ENCODE measurements at places on chromosomes 16 and 17. TPM values are rescaled to one million over a fixed set of nuclear protein-coding genes. Genes with fewer than 3 reads are reported as not detected.

The DPEP2 gene
- 8.9 TPM for total RNA-seq

The VMP1 gene
- 99.8 TPM for total RNA-seq

The OR3A2 gene
- not detected for total RNA-seq

The SAP30BP gene
- total RNA-seq = 36.8 TPM

The ZG16B gene
- total RNA-seq = not detected

The C16orf92 gene
- total RNA-seq = not detected

DNA sequence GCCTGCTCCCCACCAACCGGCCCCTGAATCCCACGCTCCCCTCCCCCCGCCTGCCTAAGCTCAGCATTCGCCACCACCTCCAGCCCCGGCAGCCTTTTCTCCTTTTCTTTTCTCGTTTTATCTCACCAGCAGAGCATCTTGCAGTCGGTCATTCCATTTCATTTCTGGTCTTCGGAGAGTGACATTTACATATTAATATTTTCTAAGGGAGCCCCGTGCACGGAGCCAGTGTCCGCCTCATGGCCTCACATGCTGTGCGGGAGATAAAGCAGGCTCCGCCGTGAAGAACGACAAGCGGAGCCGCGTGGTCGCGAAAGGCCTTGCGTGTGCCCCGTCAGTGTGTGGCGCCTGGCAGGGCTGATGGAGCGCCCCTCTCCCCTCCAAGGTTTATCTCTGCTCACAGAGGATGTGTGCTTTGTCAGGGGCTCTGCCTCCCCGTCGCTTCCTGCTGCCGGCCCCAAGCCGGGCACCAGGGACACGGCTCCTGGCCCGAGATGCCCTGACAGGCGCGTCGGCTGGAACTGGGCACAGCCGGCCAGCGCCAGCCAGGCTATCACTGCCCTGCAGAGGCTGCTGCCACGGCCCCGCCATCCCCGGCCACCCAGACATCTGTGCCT lies 95.5 kb upstream of the GSE1 start:
- no peak for DNase-seq

GRCh38 chr17:55441544-55441943 lies 19.9 kb upstream of the MMD start:
- DNase-seq = no peak

DNA sequence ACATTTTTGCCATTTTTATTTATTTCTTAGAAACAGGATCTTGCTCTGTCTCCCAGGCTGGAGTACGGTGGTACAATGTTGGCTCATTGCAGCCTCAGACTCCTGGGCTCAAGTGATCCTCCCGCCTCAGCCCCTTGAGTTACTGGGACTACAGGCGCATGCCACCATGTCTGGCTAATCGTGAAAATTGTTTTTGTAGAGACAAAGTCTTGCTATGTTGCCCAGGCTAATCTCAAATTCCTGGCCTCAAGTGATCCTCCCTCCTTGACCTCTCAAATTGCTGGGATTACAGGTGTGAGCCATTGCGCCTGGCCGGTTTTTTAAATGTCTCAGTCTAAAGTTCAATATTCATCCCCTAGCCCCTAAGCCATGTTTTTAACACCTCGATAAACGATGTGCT lies 182.8 kb upstream of the CACNG3 start:
- no peak for DNase-seq

- no peak for DNase-seq
Observed at GRCh38 chr16:28951410-28951943, 740 bp downstream of the NFATC2IP start.

GRCh38 chr16:34648-34987 lies 18.8 kb downstream of the POLR3K start:
- DNase-seq = no peak

DNA sequence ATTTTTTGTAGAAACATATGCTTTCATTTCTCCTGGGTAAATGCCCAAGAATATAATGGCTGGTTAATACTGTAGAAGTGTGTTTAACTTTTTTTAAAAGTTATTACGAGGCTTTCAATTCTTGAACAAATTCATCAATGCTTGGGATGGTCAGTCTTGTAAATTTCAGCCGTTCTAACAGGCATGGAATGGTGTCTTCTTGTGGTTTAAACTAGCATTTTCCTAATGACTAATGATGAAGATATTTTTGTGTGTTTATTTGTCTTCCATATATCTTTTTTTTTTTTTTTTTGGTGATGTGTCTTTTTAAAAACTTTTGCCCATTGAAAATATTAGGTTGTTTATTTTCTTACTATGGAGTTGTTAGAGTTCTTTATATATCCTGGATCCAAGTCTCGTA lies 67.1 kb downstream of the MGAT5B start:
- DNase-seq = no peak

- no peak for DNase-seq
Observed at GRCh38 chr16:84246679-84247077, 6.9 kb upstream of the KCNG4 start.

DNA sequence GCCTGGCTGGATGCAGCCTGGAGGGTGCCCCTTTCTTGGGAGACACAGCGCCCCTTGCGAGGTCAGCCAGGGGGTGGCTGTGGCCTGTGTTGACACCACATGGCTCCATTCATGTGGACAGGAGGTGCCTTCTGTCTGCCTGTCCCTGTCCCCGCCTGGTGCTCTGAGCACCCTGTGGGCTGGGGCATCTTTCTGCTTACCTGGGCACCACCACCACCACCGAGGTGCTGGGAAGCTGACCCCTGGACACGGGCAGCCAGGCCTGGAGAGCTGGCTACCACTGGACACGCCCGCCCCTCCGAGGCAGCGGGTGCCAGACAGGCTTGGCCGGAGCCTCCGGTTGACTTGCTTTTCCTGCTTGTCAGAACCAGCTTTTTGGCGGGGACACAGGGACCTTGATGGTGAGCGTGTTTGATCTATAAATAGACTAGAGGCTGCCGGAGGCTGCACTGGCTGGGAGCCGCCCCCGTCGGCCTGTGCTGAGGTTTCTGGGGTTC lies 121.3 kb upstream of the GSE1 start:
- DNase-seq = no peak

GRCh38 chr17:82330322-82331239 lies 3.0 kb downstream of the SECTM1 start:
- DNase-seq = peak; percentile 31

DNA sequence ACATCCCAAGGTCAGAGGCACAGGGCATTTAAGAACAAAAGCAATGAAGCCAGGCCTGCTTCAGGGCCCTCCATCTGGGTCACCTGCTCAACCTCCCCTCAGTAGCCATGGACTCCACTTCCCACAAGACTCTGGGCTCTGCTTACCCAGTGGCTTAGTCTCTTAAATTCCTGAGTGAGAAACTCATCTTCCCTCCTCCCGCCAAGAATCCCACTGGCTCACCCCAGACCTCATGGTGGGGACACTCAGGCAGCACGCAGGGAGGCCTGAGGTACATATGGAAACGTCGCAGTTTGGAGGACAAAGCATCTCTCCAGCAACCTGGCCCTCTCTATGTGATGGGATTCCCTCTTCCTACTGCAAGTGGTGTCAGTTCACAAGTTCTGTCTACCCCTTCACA lies 326.7 kb upstream of the CDH5 start:
- DNase-seq = no peak

DNA sequence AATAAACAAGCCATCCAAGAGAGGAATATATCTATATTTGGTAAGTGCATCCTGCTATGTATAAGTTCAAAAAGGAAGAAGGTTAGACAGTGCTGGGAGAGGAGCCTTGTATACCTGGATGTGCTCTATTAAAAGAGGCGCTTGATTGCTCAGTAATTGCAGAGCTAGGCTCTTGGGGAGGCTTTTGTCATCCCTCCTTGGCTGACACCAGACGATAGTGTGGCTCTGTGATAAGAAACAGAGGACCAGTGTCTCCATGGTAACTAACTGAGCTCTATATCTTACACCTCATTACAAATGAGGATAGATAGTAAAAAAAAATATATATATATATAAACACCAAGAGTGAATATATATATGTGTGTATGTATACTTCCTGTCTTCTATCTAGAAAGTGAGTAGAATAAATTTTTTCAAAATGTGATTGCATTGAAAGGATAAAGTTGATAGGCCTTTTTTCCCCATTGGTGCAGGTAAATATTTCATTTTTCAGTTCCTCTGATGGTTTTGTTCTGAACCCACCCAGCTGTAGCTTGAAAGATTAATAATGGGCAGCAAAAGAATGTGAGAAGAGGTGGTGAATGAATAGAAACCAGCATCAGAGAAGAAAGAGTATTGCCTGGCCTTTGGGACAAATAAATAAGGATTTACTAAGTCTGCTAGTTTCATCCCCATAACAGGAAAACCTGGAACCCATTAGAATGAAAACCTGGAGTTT lies 303.7 kb downstream of the ZFHX3 start:
- DNase-seq = no peak

DNA sequence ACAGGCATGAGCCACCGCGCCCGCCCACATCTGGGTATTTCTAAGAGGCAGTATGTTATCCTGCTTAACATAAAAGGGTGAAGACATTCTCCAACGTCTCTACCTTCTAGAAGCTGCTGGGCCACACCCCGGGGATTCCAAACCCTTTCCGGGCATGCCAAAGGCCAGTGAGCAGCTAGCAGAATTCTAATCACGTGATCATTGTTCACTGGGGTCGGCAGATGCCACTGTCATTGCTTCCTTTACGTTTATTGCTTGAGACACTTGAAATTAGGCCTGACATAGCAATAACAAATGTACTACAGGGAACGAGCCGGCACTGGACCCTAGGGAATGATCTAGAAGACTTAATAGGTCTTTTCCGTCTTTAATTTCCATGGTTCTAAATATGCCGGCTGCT lies 141.2 kb upstream of the ZFHX3 start:
- no peak for DNase-seq

GRCh38 chr16:68086336-68086841 lies 1.2 kb downstream of the NFATC3 start:
- DNase-seq = peak; percentile 50

- no peak for DNase-seq
Observed at GRCh38 chr16:59126486-59126885, 392.4 kb upstream of the GOT2 start.

GRCh38 chr16:80197741-80198201 lies 343.0 kb upstream of the DYNLRB2 start:
- DNase-seq = peak; percentile 85

DNA sequence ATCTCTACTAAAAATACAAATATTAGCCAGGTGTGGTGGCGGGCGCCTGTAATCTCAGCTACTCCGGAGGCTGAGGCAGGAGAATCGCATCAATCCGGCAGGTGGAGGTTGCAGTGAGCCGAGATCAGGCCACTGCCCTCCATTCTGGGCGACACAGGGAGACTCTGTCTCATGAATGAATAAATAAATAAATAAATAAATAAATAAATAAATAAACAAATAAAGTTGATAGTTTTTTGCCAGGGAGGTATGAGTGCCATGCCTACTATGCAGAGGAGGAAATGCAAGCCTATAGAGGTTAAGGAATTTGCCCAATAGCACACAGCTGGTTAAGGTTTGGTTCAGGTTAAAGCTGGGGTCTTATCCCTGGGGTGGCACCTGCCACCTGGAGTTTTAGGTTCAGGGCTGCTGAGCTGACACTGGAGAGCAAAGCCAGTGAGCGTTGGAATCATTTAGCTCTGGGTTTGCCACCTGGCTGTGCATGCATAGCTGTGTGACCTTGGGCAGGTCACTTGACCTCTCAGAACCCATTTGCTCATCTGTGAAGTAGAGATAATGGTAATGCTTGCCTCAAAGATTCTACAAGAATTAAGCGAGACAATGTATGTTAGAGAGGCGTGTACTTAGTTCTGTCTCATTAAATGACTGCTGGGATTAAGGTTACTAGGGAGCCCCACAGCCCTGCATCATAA lies 1.2 kb downstream of the OTOA start:
- no peak for DNase-seq

- DNase-seq = peak; percentile 73
Observed at GRCh38 chr16:81384006-81384405, 60.6 kb upstream of the CMIP start.

GRCh38 chr16:80735846-80736245 lies 68.6 kb downstream of the CDYL2 start:
- DNase-seq = no peak

DNA sequence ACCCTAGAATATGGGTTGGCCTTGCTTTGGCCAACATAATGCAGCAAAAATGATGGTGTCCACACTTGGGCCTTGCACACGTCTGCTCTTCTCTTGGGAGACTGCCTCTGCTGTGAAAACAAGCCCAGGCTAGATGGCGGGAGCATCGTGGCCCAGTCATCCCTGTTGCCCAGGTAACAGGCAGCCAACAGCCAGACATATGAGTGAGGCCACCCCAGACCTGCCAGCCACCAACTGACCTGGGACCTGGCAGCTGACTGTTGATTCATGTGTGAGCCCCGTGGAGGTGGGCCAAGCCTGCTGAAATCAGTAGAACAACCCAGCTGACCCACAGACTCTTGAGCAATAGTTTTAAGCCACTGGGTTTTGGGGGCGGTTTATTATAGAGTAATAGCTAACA lies 39.4 kb upstream of the CDH3 start:
- no peak for DNase-seq

DNA sequence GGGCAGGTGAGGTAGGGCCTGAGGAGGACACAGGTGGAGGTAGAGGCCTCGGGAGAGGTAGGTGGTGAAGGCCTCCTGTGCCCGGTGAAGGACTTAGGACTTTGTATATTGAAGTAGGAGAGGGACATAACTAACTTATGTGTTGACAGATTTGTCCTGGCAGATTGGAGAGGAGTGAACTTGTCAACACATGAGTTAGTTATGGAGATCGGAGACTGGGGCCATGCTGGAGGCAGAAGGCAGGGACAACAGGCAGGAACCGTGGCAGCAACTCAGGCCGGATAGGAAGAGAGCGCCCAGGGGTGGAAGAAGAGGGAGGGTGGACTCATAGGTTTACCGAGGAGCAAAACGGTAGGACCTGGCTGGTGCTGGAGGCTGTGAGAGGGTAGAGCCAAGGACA lies 18.4 kb downstream of the GLP2R start:
- no peak for DNase-seq

- no peak for DNase-seq
Observed at GRCh38 chr17:58411408-58411894, 5.9 kb downstream of the RNF43 start.

- no peak for DNase-seq
Observed at GRCh38 chr16:53537626-53538025, 34.6 kb upstream of the AKTIP start.

GRCh38 chr16:31397096-31397660 lies 4.0 kb downstream of the ITGAD start:
- DNase-seq = no peak

- no peak for DNase-seq
Observed at GRCh38 chr17:30274887-30275286, 16.9 kb downstream of the BLMH start.

DNA sequence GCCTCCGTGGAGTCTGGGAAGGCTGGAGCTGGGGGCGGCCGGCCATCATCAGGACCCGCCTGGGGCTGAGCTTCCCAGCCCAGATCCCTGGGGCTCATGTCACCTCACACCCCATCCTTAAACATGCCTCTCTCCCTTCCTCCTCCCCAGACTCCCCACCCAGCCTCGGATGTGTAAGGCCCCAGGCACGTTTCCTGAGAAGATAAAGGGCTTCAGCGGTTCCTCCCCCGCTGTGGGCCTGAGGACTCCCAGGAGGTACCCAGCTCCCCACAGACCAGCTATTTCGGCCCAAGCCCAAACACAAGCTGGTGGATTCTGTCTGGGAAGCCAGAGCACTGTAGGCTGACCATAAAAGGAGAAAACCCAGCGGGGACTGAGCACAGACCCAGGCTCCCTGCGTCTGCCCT lies 49.2 kb downstream of the MYH11 start:
- no peak for DNase-seq
